Kidney (tissue), 22 donors: ENCODE measurements at places on chromosomes 6 and 20.

DNA sequence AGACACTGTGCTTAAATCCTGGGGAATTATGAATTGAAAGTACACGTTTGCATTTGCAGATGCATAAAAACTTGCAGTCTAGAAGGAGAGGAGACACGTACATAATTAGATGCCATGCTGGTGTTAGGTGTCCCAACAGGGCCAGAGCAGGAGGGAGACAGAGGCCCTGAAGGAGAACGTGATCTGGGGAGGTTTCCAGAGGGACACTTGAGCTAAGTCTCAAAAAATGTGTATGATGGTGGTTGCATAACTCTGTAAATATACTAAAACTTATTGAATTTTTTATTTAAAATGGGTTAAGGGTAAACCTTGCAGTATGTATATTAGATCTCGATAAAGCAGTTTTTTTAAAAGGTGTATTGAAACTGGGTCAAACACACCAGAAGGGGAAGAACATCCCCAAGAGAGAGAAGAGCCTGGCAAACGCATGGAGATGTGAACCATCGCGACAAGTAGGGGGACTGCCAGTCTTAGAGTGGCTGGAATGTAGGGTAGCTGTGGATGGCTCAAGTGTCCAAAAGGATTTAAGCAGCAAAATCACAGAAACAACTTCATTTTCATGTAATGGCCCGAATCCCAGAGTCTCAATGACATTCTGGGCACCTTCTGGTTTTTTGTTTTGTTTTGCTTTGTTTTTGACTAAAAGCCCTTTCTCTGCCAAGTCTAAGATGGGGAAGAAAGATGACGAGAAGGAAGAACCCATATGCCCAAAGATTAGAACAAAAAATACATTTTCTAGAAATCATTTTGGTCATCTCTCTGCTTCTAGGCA, 15.3 kb downstream of the TRAF3IP2 start:
- DNase-seq: no peak
- no peaks in the 10 kb centered on the region for H3K27me3 ChIP-seq
- no peak overlapping the region for H3K4me3 ChIP-seq
- peaks cover 5% of the 10 kb centered on the region for H3K4me1 ChIP-seq
- H3K27ac ChIP-seq: no peak overlapping the region

- peak overlapping the region; percentile 96 for H3K4me3 ChIP-seq
- H3K4me1 ChIP-seq: no peaks in the 10 kb centered on the region
- peak; percentile 92 for DNase-seq
Measured at GRCh38 chr6:26123675-26123946, 36.4 kb downstream of the HFE start.

- DNase-seq: no peak
- H3K36me3 ChIP-seq: no peaks in the 10 kb centered on the region
- peaks cover 4% of the 10 kb centered on the region for H3K4me1 ChIP-seq
- H3K27me3 ChIP-seq: no peaks in the 10 kb centered on the region
- no peak overlapping the region for H3K27ac ChIP-seq
Measured at GRCh38 chr6:119832411-119832810, 482.9 kb upstream of the MAN1A1 start.

DNA sequence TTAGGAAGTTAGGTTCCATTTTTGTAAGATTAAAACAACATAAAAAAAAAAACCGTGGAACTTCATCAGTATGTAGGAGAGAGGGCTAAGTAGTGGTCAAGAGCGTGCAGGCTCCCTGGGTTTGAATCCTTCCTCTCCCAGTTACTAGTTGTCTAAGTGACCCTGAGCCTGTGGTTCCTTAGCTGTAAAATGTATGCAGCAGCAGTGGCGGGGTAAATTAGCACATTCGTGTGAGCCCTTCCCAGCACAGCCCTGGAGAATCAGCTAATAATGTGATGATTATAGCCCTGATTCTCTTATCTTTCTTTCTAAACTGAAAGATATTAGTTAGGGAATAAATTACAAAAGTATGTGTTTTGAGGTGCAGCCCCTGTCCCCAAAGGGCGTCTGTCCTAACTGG, 32.6 kb downstream of the TM9SF4 start:
- H3K36me3 ChIP-seq: peaks cover 10% of the 10 kb centered on the region
- no peak overlapping the region for H3K4me3 ChIP-seq
- no peak overlapping the region for H3K27ac ChIP-seq
- DNase-seq: peak; percentile 3
- no peaks in the 10 kb centered on the region for H3K27me3 ChIP-seq
- H3K4me1 ChIP-seq: peaks cover 4% of the 10 kb centered on the region

GRCh38 chr6:42158631-42159030, 14.5 kb upstream of the GUCA1A start:
- H3K4me3 ChIP-seq: no peak overlapping the region
- no peaks in the 10 kb centered on the region for H3K27me3 ChIP-seq
- no peaks in the 10 kb centered on the region for H3K4me1 ChIP-seq
- no peak overlapping the region for H3K27ac ChIP-seq

- no peaks in the 10 kb centered on the region for H3K27me3 ChIP-seq
- no peak overlapping the region for H3K4me3 ChIP-seq
- no peak overlapping the region for H3K27ac ChIP-seq
- DNase-seq: no peak
Measured at GRCh38 chr6:30887901-30888815, 3.8 kb downstream of the DDR1 start.

DNA sequence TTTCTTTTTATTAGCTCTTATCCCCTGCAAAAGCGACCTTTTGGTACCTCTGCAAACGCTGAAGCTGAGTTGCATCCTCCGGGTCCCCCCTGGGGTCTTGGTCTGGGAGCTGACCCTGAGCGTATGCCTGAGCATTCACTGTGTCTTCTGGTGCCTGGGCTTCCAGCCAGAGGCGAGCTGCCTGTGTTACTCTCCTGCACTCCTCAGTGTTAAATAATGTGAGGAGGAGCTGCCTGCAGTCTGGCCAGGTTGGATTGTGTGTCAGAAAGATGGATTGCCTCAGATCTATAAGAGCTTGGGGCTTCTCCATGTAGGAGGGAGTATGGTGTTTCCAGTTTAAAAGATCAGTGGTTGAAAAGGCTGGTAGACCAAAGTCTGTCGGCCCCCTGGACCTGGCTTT, 8.7 kb upstream of the GMPR start:
- H3K27ac ChIP-seq: no peak overlapping the region
- no peaks in the 10 kb centered on the region for H3K4me1 ChIP-seq
- no peaks in the 10 kb centered on the region for H3K36me3 ChIP-seq
- H3K27me3 ChIP-seq: no peaks in the 10 kb centered on the region
- H3K4me3 ChIP-seq: no peak overlapping the region
- DNase-seq: peak; percentile 62

GRCh38 chr6:140208286-140208685, 833.8 kb upstream of the CITED2 start:
- H3K27ac ChIP-seq: no peak overlapping the region
- no peaks in the 10 kb centered on the region for H3K36me3 ChIP-seq
- no peaks in the 10 kb centered on the region for H3K27me3 ChIP-seq
- no peak overlapping the region for H3K4me3 ChIP-seq
- no peak for DNase-seq

DNA sequence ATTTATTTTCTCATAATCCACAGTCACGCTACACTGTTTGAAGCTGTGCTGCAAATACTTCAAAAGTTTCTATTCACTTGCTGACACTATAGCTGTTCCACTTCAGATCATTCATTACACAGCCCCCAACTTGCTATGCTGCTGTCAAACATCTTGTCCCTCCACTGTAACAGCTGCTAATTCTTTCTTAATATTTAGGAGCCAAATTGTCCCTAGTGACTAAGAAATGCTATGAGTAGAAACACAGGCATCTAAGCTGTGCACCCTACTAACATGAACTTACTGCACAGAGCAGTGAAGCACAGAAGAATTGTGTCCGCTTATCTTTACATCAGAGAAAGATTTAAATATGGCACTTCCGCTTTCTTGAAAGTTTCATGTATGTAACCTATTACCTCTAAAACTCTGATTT, 91.3 kb downstream of the PDE10A start:
- peak; percentile 58 for DNase-seq
- H3K4me1 ChIP-seq: peaks cover 4% of the 10 kb centered on the region

GRCh38 chr6:44269921-44270525, at the start of gene TMEM151B:
TSS of gene TMEM151B (plus strand) at chr6:44270450. CDS start at chr6:44270743, 293 bp downstream.
- H3K27ac ChIP-seq: no peak within 1 kb of the TSS
- no peaks in the 10 kb centered on the region for H3K36me3 ChIP-seq
- no peak within 1 kb of the TSS for H3K4me3 ChIP-seq
- H3K27me3 ChIP-seq: peaks cover 12% of the 10 kb centered on the region

DNA sequence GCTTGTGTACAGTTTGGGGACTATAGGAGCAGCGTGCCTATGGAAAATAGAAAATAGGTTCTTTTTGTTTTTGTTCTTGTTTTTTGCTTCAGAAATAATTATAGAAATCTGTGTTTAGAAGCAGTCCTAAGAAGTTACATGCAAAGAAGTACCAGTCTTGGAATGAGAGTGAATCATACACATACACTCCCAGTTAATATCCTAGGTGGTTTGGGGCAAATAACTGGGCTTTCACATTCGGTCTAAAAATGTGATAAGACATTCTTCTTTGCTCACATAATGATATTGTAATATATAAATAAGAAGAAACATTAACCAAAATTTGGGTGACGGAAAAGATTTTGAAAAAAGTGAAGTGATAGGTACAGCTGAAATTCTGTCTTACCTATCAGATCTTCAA, 61.0 kb downstream of the ENPP1 start:
- H3K27ac ChIP-seq: no peak overlapping the region
- H3K27me3 ChIP-seq: no peaks in the 10 kb centered on the region
- H3K36me3 ChIP-seq: no peaks in the 10 kb centered on the region
- H3K4me1 ChIP-seq: no peaks in the 10 kb centered on the region
- no peak for DNase-seq

DNA sequence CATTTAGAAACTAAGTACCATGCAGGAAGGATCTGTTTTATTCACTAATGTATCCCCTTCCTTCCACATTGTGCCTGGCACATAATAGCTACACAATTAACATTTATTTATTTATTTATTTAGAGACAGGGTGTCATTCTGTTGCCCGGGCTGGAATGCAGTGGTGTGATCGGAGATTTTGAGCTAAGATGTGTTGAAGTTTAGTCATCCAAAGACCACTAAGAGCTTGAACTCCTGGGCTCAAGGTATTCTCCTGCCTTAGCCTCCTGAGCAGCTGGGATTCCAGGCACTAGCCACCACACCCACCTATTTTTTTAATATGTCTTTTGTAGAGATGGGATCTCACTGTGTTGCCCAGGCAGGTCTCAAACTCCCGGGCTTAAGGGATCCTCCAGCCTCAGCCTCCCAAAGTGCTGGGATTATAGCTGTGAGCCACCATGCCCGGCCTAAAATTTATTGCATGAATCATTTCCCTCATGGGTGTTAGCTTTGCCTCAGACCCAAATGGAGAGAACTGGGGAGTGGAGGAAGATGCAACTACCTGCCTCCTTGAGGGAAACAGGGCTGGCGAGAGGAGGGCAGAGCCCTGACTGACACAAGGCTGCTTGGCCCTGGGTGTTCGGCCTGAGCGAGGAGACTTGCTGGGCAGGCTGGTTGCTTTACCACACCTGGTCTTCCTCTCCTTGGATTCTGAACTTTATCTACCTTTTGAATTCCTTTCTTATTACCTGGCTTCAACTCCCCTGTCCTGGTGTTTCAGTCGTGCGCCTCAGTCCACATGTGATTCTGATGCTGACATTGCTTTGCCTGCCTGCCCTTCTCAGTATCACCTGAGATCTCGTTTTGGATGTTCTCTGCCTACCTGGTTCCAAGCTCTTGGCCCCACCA, 1.7 kb upstream of the DYNLT1 start:
- peaks cover 14% of the 10 kb centered on the region for H3K4me1 ChIP-seq
- peak overlapping the region; percentile 27 for H3K27ac ChIP-seq

- peaks cover 7% of the 10 kb centered on the region for H3K4me1 ChIP-seq
- H3K4me3 ChIP-seq: no peak overlapping the region
- H3K36me3 ChIP-seq: peaks cover 29% of the 10 kb centered on the region
- no peak for DNase-seq
- H3K27ac ChIP-seq: no peak overlapping the region
Measured at GRCh38 chr6:158635427-158636073, 9.0 kb downstream of the DYNLT1 start.

DNA sequence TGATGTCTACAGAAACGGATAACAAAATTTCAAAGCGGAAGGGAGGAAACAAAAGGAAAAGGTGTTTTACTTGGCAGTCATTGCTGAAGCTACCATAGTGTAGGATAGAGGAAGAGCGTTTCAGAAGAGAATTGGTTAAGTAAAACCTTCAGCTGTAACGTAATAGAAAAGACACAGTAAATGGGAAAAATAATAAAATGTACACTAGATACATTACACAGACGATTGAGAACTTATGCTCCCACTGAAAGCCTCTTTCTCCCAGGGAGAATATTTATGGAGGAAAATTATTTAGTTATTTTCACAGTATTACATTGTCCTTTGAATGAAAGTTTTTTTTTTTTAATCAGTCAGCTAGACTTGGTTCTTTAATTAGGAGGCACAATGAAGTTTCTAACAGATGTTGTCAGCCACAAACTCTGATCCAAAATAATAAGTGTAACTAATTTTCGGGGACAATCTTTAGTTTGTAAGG, 90.7 kb upstream of the PRDM1 start:
- peaks cover 63% of the 10 kb centered on the region for H3K27me3 ChIP-seq
- peak; percentile 8 for DNase-seq
- no peak overlapping the region for H3K4me3 ChIP-seq
- H3K4me1 ChIP-seq: peaks cover 16% of the 10 kb centered on the region
- H3K27ac ChIP-seq: peak overlapping the region; percentile 47

- DNase-seq: no peak
- no peak overlapping the region for H3K27ac ChIP-seq
Measured at GRCh38 chr20:64149141-64149540, 15.1 kb upstream of the MYT1 start.

DNA sequence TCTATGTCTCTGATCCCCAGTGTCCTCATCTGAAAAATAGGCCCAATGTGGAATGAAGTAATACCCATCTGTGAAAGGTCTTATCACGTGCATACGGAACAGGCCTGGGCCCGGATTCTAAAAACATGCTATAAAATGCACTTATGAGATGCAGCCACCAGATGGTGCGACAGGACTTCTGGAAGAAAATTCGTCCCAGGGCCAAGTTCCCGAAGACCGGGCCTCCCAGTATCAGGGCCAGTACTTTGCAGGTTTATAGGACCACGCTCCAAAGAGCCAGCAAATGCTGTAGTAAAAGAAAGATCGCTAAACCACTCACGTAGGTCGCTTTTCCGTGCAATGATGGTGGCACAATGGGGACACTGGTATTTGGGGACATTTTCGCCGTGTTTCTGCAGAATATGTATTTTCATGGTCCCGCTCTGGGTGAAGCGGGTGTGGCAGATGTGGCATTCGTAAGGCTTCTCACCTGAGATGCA, 10.6 kb downstream of the CTCFL start:
- no peaks in the 10 kb centered on the region for H3K36me3 ChIP-seq
- H3K4me1 ChIP-seq: no peaks in the 10 kb centered on the region
- no peak overlapping the region for H3K4me3 ChIP-seq
- DNase-seq: peak; percentile 71
- H3K27ac ChIP-seq: no peak overlapping the region

DNA sequence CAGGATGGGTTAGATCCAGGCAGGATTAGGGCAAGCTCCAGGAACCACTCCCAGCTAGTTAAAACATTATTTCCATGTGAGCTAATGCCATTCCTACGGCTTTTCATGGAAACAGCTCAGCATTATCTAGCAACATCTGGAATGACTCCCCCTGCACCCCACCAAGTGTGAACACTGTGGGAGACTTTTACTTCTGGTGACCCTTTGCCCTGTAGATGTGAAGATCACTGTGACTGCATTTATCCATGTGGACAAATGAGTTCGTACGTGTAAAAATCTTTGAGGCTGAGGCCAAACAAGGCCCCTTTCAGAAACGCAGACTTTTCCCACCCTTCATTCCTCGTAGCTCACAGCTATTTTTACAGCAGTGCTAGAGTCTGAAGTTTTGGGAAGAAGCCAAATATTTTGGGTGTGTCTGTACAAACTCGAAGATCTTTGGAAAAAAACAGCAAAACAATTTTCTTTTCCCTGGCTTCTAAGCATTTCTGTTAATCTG, 221.8 kb upstream of the SOX4 start:
- peak overlapping the region; percentile 3 for H3K27ac ChIP-seq
- no peaks in the 10 kb centered on the region for H3K36me3 ChIP-seq
- no peaks in the 10 kb centered on the region for H3K27me3 ChIP-seq
- DNase-seq: no peak
- H3K4me3 ChIP-seq: no peak overlapping the region
